Esophagus muscularis mucosa (tissue), 4 donors: ENCODE measurements at places on chromosomes 2 and 18.
A peak's percentile ranks its signal among the peaks of the same experiment; 100 is the strongest.

DNA sequence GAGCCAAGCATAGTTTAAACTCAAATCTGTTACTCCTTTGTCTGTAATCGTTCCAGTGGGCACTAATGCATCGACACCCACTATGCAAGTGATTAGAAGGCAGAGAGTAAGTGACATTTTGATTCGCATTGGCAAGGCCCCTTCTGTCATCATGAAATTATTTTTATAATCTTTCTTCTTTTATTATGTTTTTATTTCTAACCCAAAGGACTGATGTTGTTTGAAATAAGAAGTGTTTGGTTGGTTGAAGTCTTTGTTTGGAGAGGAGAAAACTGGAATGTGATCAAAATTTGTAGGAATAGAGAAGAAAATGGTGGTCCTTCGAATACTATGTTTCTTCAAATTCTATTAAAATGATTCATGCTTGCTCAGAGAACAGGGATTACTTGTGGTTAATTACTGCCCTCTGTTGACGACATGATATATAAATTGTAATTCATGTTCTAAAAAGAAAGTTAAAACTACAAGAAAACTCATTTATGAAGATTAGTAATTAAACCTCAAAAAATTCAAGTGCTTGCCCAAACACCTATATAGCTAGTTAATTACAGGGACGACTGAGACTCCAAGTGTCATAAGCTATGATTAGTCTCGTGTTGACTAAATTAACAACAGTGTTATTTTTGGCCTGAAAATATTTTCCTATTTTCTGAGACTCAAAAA is 26.4 kb upstream of the TFPI start:
- no peak for DNase-seq
- peaks cover 11% of the 10 kb centered on the region for H3K4me1 ChIP-seq
- H3K27ac ChIP-seq, result no peak overlapping the region

DNA sequence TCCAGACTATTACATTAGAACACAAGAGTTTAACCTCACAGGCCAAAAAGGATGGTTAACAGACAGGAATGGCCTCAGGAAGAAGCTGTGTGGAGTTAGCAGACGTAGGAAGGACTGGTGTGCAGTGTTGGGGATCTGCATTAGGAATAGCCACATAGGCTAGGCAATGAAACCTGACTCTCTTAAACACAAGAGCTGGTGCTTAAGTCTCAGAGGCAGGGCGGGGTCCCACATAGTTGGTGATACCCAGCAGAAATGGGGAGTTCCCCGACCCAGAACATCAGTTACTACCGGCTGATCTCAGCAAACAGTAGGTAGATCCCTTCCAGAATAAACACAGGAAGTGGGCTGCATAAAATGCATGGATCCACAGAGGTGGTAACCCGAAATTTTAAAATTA is 64.1 kb downstream of the CCDC93 start:
- no peaks in the 10 kb centered on the region for H3K27me3 ChIP-seq
- peaks cover 86% of the 10 kb centered on the region for H3K36me3 ChIP-seq
- no peak for DNase-seq

- H3K36me3 ChIP-seq, result no peaks in the 10 kb centered on the region
- H3K4me1 ChIP-seq, result no peaks in the 10 kb centered on the region
- DNase-seq, result no peak
- no peak overlapping the region for H3K4me3 ChIP-seq
- H3K27me3 ChIP-seq, result no peaks in the 10 kb centered on the region
Observed at GRCh38 chr2:46076251-46076650, 221.0 kb upstream of the EPAS1 start.

GRCh38 chr2:237922641-237923361 is 44.0 kb upstream of the UBE2F start:
- no peak for DNase-seq
- H3K4me3 ChIP-seq, result peak overlapping the region; percentile 43
- H3K4me1 ChIP-seq, result peaks cover 26% of the 10 kb centered on the region
- H3K27me3 ChIP-seq, result no peaks in the 10 kb centered on the region
- H3K27ac ChIP-seq, result peak overlapping the region; percentile 79
- no peaks in the 10 kb centered on the region for H3K36me3 ChIP-seq
